ENCODE measurements at places on chromosomes 7 and 10. TPM values are rescaled to one million over a fixed set of nuclear protein-coding genes. Genes with fewer than 3 reads are reported as not detected.

DNA sequence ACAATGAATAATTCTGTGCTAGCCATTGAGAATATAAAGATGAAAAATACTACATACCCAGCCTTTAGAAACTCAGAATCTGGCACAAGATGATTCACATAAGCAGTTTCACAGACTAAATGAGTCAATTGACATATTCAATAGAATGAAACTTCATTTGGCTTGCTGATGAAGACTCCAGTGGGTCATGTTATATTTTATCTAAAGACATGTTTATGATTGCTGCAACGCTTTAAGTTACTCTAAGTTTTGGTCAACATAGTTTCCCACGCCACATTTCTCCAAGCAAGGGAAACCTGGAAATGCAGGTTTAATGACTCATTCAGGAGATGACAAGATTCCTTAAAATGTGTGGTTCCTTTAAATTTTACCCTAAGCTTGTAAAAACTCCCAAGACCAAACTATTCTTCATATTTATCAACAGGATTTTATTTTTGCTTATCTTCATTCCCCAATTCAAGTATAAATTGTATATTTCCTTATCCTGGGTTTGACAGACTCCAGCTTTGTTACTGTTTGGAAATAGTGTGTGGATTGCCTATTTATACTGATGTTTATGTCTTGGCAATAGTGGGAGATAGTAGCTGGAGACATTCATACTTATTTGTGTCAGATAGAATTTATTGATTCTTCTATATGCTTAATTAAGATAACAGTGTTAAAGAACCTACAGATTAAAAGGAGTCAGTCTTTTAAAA is 6.6 kb downstream of the SEMA3A start:
- H3K27ac ChIP-seq, result no peak overlapping the region
- peaks cover 6% of the 10 kb centered on the region for H3K4me1 ChIP-seq
- no peak for DNase-seq
- H3K27me3 ChIP-seq, result no peaks in the 10 kb centered on the region
- no peaks in the 10 kb centered on the region for H3K36me3 ChIP-seq

- no peak overlapping the region for H3K4me3 ChIP-seq
- no peak overlapping the region for H3K27ac ChIP-seq
- H3K4me1 ChIP-seq, result no peaks in the 10 kb centered on the region
- H3K36me3 ChIP-seq, result no peaks in the 10 kb centered on the region
These were observed 25.1 kb upstream of the FAM20C start for GRCh38 chr7:167090-167855.

DNA sequence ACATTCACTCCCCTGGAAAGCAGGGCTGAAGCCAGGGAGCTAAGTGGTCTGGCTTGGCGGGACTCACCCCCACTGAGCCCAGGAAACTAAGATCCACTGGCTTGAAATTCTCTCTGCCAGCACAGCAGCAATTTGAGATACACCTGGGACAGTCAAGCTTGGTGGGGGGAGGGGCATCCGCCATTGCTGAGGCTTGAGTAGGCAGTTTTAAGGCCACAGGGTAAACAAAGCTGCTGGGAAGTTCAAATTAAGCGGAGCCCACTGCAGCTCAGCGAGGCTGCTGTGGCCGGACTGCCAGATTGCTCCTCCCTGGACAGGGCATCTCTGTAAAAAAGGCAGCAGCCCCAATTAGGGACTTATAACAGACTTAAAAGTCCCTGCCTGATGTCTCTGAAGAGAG is 108.2 kb upstream of the FAM13C start:
- no peak overlapping the region for H3K27ac ChIP-seq
- no peaks in the 10 kb centered on the region for H3K27me3 ChIP-seq
- no peaks in the 10 kb centered on the region for H3K36me3 ChIP-seq

DNA sequence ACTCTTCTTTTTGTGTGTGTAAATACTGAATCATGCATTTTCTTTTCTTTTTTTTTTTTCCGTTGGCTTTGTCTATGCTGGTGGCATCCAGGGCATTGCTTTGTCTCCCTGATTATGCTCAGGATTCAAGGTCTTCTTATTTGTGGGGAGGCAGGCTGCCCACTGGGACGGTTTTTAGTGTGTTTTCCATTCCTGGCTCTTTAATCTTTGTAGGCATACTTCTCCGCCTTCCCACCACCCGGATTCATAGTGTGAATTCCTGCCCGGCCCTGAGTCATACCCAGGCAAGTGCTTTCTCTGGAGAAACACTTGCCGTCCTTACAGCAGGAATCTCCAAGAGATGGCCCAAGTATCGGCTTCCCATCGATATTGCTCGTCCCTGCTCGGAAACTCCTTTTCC is 5.2 kb downstream of the ZNF655 start:
- H3K4me1 ChIP-seq, result peaks cover 43% of the 10 kb centered on the region
- no peak overlapping the region for H3K27ac ChIP-seq
- no peaks in the 10 kb centered on the region for H3K27me3 ChIP-seq
- no peak for DNase-seq
- peaks cover 57% of the 10 kb centered on the region for H3K36me3 ChIP-seq

- no peak for DNase-seq
- peaks cover 33% of the 10 kb centered on the region for H3K4me1 ChIP-seq
- H3K36me3 ChIP-seq, result no peaks in the 10 kb centered on the region
- H3K27ac ChIP-seq, result no peak overlapping the region
- H3K27me3 ChIP-seq, result peaks cover 12% of the 10 kb centered on the region
- H3K4me3 ChIP-seq, result no peak overlapping the region
These were observed 44.5 kb downstream of the PODXL start for GRCh38 chr7:131511774-131512535.

DNA sequence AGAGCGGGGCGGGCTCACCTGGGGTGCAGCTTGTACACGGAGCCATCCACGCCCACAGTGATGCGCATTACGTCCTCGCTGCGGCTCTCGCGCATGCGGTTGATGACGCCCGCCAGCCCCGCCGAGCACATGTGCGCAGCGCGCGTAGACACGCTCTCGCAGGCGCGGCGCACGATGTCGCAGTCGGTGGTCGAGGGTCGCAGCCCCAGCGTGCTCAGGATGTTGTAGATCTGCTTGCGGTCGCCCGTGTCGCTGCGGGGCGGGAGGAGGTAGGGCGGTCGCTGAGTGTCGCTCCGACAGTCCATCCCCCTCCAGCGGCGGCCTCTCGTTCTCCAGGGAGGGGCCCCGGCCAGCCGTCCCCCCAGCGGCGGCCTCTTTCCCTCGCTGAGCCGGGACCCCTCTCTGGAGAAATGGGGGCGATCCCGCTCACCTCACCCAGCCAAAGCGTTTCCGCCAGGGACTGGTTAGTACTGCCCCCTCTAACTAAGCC is 4.4 kb upstream of the MYL7 start:
- peak; percentile 52 for DNase-seq
- peaks cover 11% of the 10 kb centered on the region for H3K4me1 ChIP-seq
- H3K4me3 ChIP-seq, result peak overlapping the region; percentile 45
- peaks cover 21% of the 10 kb centered on the region for H3K27me3 ChIP-seq
- no peaks in the 10 kb centered on the region for H3K36me3 ChIP-seq

DNA sequence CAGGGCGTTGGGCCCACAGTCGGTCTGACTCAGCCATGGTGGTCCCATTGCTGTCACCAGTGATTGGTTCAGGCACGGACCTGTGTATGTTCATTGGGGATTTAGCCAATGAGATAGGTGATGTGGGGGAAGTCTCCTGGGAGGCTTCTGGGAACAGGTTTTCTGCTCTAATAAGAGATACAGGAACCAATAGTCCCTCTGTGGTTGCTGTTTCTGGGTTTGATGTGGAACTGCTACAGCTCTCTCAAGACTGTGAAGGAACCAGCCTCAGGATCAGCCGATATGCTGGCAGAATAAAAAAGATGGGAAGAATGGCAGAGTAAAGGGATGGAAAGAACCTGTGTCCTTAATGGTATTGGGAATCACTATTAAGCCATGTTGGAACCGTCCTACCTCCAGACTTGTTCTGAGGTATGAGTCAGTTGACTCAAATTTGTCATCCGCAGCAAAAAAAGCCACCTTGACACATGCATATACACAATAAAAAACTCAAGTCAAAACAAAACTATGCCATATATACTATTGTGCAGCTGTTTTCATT is 70.6 kb downstream of the MCMBP start:
- no peak overlapping the region for H3K4me3 ChIP-seq
- no peak overlapping the region for H3K27ac ChIP-seq
- no peaks in the 10 kb centered on the region for H3K4me1 ChIP-seq
- DNase-seq, result no peak
- no peaks in the 10 kb centered on the region for H3K27me3 ChIP-seq

GRCh38 chr10:128780156-128780761 is 654.0 kb upstream of the MKI67 start:
- no peak overlapping the region for H3K4me3 ChIP-seq
- peaks cover 4% of the 10 kb centered on the region for H3K27me3 ChIP-seq
- H3K4me1 ChIP-seq, result no peaks in the 10 kb centered on the region

DNA sequence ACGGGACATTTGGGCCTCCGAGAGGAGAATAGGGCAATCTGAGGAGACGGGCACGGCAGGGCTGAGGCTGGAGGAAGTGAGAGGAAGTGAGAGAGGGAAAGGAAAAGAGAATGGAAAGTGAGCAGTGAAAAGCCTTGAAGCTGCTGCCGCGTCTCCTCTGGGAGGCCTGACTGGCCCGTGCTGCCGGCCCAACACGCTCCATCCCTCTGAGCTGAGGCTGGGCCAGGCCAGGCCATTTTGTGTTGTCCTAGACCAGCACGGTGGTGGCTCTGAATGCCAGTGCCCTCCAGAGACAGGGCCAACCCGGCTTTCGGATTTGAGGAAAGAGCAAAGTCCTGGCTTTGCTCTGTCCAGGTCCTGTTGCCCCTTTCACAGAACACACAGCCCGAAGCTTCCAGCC is 361.1 kb upstream of the SHH start:
- no peak for DNase-seq
- no peak overlapping the region for H3K4me3 ChIP-seq
- H3K27me3 ChIP-seq, result no peaks in the 10 kb centered on the region
- H3K36me3 ChIP-seq, result no peaks in the 10 kb centered on the region
- no peaks in the 10 kb centered on the region for H3K4me1 ChIP-seq

DNA sequence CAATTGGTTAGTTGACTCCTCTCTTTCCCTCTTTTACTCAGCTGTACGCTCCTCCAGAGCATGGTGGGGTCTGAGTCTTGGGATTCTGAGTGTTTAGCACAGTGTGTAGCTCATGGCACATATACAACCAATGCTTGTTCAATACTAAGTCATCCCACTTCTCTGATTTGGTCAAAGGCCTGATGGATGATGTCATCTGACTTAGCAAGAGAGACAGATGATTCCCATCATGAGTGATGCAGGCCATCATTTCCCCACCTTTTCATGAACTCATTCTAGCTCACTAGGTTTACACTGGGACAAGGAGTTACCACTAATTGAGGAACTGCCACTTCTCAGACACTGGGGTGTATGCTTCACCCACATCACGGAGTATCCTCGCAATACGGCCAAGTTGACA is 3.8 kb downstream of the ICA1 start:
- H3K27ac ChIP-seq, result no peak overlapping the region
- no peaks in the 10 kb centered on the region for H3K36me3 ChIP-seq
- DNase-seq, result no peak

DNA sequence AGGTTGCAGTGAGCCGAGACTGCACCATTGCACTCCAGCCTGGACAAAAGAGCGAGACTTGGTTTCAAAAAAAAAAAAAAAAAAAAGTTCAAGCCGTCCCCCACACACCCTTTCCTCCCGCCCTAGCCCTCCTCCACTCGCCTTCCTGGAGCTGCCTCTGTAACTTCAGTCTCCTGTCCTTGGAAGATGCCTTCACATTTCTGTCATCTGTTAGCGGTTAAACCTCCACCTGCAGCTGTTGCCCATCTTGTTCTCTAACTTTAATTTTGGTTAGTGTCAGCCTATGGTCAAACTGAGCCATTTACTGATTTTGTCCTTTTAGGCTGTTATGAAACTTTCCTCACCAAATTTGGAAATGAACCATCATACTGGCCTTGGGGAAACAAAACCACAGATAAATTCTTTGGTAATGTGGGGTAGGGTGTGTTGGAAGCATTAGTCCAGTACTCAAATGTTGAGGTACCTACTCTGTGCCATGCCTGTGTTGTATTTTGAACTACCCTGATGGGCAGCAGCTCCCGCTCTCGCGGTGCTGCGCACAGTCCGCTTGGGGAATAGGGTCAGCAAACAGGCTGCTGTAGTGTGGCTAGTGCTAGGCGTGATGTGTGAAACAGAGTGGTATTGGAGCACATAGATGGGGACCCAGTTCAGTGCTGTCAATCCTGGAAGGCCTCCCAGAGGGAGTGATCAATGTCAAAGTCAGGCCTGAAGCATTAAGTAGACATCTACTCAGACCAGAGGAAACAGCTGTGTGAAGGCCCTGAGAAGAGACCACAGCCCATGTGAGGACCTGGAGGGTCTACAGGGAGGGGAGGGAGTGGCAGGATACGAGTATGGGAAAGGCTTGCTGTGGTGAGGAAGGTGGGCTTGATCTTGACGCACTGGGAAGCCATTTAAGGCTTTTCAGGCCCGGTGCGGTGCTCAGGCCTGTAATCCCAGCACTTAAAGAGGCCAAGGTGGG is 26.9 kb downstream of the SFXN4 start:
- peak overlapping the region; percentile 73 for H3K27ac ChIP-seq
- H3K4me1 ChIP-seq, result peaks cover 35% of the 10 kb centered on the region
- H3K36me3 ChIP-seq, result peaks cover 52% of the 10 kb centered on the region
- H3K4me3 ChIP-seq, result no peak overlapping the region
- no peaks in the 10 kb centered on the region for H3K27me3 ChIP-seq
- no peak for DNase-seq

GRCh38 chr7:75631711-75632110 is 107.0 kb downstream of the HIP1 start:
- no peak for DNase-seq
- H3K4me1 ChIP-seq, result peaks cover 4% of the 10 kb centered on the region
- H3K27ac ChIP-seq, result no peak overlapping the region

The TLL2 gene
- total RNA-seq, result not detected

The HOXA4 gene
- not detected for total RNA-seq

The SCD gene
- total RNA-seq, result 240 TPM

The C10orf67 gene
- total RNA-seq, result not detected

The HELLS gene
- 164 TPM for total RNA-seq

The MMP21 gene
- total RNA-seq, result not detected

The AKR1C8 gene
- 0.18 TPM for total RNA-seq

The ATAD1 gene
- 38.9 TPM for total RNA-seq

The DHX32 gene
- 14.2 TPM for total RNA-seq

The METTL27 gene
- not detected for total RNA-seq

Measured in activated CD8-positive, alpha-beta T cell treated with anti-CD3 and anti-CD28 coated beads, Interleukin-2, amount 10 ng/mL, durations not matched to agents 7 days and 5 days (primary cell).